ENCODE measurements at places on chromosomes 1 and 21. TPM values are rescaled to one million over a fixed set of nuclear protein-coding genes. Genes with fewer than 3 reads are reported as not detected.

NCF2 gene
- 4.3 TPM for total RNA-seq

NEK7 gene
- total RNA-seq = 125 TPM

SLC6A9 gene
- total RNA-seq = 45.2 TPM

CLCNKB gene
- total RNA-seq = 0.36 TPM

PAQR7 gene
- 15.1 TPM for total RNA-seq

WNT3A gene
- not detected for total RNA-seq

PDPN gene
- 39.7 TPM for total RNA-seq

INSRR gene
- total RNA-seq = not detected

BMP8B gene
- not detected for total RNA-seq

TNFRSF4 gene
- total RNA-seq = 0.41 TPM

RIPPLY3 gene
- not detected for total RNA-seq

MTARC1 gene
- total RNA-seq = 4.5 TPM

FMO2 gene
- not detected for total RNA-seq

C1orf56 gene
- total RNA-seq = 1.3 TPM

TRIM63 gene
- total RNA-seq = not detected

CHI3L2 gene
- 0.65 TPM for total RNA-seq

- peak; percentile 6 for DNase-seq
These were observed 34.2 kb downstream of the EFCAB7 start for GRCh38 chr1:63557365-63557987.

GRCh38 chr1:24796524-24796923, 51.3 kb downstream of the CLIC4 start:
- DNase-seq = no peak

- DNase-seq = no peak
These were observed 107.9 kb upstream of the ZP4 start for GRCh38 chr1:237998581-237998980.

DNA sequence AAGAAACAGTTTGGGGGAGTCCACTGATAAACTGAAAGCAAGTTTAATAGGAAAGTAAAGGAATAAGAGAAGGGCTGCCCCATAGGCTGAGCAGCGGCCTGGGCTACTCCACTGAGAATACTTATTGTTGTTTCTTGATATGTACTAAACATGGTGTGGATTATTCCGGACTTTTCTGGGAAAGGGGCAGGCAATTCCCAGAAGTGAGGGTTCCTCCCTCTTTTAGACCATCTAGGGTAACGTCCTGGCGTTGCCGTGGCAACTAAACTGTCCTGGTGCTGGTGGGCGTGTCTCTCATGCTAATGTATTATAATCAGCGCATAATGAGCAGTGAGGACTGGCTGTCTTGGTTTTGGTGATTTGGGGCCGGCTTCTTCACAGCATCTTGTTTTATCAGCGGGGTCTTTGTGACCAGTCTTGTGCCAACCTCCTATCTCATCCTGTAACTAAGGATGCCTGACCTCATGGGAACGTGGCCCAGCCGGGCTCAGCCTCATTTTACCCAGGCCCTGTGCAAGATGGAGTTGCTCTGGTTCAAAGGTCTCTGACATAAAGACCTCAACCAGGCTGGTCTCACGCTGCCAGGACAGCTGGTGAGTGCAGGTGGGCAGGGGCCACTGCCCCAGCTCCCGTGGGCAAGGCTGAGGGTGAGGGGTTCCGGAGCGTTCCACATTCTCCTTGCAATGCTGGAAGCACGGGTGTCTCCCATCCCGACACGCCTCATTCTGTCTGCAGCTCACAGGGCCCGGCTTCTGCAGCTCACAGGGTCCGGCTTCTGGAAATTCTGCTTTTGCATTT, 19.6 kb upstream of the C1orf159 start:
- DNase-seq = no peak

DNA sequence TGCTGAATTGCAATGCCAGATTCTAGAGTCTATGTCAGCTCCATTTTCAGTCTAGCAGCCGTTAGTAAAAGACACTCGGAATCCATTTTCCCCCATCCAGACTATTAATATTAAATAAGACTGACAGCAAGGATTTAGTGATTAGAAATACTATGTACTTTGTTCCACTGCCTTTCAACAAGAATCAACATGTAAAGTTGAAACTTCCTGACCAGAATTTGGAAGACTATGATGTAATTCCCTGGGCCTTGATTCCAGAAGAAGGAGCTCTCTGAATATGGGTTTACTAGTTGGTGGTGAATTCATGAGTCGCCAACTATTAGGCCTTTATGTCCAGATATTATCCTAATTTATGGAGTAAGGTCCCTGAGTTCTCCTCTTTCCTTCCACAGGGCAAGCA, 24.8 kb downstream of the KDM1A start:
- no peak for DNase-seq

- DNase-seq = peak; percentile 51
These were observed 51.9 kb upstream of the SYNC start for GRCh38 chr1:32754317-32755097.

DNA sequence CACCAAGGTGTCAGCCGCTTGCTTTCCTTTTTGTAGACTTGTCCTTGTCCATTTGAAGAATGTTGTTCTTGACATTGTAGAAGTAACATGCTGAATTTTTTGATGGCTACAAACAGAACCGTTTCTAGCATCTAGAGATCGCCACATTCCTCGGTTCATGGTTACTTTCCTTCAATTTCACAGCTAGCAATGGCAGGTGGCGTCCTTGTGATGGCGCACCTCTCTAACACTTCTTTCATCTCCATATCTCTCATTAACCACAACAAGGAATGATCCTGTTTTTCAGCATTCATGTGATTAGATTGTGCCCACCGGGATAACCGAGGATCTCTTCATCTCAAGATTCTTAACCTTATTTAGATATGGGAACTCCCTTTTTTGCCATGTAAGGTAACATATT, 2129.8 kb downstream of the NCAM2 start:
- no peak for DNase-seq

- no peak for DNase-seq
These were observed 2.2 kb downstream of the LRRC52 start for GRCh38 chr1:165545974-165546373.

GRCh38 chr1:161298116-161298515, 11.7 kb downstream of the MPZ start:
- no peak for DNase-seq

- DNase-seq = no peak
These were observed 127.0 kb downstream of the MAGI3 start for GRCh38 chr1:113517346-113517745.

DNA sequence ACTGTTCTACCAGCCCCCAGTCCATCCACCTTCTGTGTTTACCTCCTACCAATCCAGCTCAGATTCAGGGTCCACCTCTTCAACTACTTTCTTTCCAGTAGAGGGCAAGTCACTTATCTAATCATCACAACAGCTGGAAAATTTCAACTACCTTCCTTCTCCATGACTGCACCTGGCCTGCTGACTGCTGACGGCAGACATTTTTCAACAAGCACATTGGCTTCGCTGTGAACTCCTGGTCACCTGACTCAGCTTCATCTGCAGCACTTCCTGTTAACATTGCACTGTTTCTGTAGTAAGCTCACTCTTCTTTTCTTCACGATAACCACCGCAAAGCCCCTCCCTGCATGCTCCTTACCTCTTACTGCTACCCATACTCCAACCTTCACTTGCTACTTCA, 405.7 kb downstream of the NTNG1 start:
- no peak for DNase-seq

GRCh38 chr21:41597811-41598231, 89.9 kb upstream of the TMPRSS2 start:
- DNase-seq = no peak

DNA sequence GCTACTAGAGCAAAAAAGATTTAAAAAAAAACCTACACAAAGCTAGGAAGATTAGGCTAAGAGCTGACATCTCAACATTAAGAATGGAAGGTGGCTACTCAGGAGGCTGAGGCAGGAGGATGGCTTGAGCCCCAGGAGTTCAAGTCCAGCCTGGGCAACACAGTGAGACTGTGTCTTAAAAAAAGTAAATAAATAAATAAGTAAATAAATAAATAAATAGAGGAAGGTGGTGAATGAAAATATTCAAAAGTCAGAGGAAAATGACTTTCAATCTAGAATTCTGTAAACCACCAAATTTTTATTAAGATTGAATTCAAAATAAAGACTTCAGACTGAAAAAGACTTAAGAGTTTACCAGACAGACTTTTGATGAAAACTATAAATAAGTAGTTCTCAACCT, 50.9 kb upstream of the TMPRSS2 start:
- DNase-seq = no peak

DNA sequence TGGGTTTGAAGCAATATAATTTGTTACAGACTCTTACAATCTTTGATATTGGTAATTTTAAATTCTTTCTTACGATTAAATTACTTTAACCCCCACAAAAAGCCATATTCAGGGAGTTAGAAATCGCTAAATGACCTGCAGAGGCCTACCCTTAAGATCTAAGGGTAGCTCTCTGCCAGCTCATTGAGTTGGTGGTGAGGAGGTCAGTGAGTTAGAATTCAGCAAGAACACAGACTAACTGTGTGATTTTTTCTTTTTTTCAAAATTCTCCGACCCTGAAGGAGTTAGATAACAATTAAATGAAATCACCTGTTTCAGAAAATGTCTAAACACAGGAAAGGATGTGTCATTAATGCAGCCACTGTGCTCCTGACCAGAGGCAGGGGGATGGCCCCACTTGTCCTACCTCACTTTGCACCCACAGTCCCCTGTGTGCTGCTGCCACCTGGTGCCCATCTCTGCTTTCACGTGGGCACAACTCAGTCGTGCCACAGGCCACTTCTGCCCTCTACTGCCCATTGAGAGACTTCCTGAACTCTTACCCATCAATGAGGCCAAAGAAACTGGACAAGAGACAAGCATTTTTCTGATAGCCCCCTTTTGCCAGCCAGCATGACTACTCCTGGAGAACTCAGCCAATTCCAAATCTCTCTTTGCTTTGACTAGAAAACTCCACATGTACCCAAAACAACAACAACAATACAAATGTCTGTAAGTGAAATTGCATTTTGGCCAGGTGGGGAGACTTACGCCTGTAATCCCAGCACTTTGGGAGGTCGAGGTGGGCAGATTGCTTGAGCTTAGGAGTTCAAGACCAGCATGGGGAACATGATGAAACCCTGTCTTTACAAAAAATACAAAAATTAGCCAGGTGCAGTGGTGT, 8.4 kb downstream of the CFAP45 start:
- peak; percentile 77 for DNase-seq

GRCh38 chr1:181089676-181090544, 1.4 kb downstream of the IER5 start:
- peak; percentile 50 for DNase-seq

- no peak for DNase-seq
These were observed 25.9 kb upstream of the GNPAT start for GRCh38 chr1:231214918-231215680.

- no peak for DNase-seq
These were observed 27.5 kb upstream of the ZFP69B start for GRCh38 chr1:40422630-40423263.

DNA sequence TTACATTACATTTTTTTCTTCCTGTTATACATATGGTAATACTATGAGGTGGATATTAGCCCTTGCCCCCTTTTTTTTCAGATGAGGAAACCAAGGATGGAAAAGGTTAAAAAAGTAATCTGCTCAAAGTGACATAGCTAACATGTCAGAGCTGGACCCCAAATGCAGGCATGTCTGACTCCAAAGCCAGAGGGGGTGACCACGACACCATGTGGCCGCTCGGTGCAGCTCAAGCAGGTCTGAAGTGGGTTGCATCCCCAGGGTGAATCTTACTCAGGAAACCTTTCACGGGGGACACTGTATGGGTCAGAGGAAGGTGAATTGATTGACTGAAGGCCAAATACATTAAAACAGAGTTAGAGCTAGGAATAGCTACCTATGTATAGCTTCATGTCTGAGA, 34.8 kb downstream of the CD34 start:
- no peak for DNase-seq

DNA sequence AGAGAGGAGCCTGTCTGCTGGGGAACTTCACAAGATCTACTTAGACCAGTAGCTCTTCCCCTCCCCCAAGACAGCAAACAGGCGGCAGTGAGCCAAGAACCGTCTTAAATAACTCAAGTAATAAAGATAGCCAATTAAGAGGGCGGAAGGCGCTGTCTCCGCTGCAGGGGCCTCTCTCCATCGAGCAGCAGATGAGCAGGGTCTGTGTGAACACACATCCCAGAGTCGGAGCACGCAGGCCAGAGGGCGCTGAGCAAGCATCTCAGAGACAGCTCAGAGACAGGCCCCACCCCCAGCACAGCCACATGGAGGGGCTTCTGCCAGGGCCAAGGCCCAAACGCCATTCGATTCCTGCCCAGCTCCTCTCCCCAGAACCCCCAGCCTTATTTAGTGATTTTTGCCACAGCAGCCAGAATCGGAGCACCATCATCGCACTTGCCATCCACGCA, 11.1 kb downstream of the IFFO2 start:
- DNase-seq = peak; percentile 54

- DNase-seq = no peak
These were observed 58.9 kb downstream of the DDAH1 start for GRCh38 chr1:85406081-85406480.

- DNase-seq = no peak
These were observed 23.5 kb downstream of the LRIG2 start for GRCh38 chr1:113096493-113096892.

GRCh38 chr1:165055581-165055980, 300.9 kb downstream of the LMX1A start:
- DNase-seq = no peak

DNA sequence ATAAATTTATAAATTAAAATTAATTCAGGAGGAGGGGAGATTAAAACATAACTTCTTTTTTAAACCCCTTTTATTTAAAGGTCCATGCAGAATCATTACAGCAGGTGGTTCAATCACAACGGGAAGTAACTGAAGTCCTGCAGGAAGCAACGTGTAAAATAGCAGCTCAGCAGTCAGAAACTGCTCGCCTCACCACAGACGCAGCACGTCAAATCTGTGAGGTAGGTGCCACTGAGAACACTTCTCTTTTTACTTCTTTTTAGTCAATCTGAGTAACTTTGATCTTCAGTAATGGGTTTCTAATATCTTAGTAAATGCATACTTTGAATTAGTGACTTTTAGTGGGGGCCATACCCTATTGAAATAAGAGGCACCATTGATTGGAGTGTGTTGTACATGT, 87.0 kb downstream of the CEP350 start:
- no peak for DNase-seq

GRCh38 chr1:55519937-55520683, 304.9 kb upstream of the USP24 start:
- DNase-seq = no peak

GRCh38 chr21:27519361-27519760, 552.5 kb upstream of the ADAMTS5 start:
- peak; percentile 78 for DNase-seq

DNA sequence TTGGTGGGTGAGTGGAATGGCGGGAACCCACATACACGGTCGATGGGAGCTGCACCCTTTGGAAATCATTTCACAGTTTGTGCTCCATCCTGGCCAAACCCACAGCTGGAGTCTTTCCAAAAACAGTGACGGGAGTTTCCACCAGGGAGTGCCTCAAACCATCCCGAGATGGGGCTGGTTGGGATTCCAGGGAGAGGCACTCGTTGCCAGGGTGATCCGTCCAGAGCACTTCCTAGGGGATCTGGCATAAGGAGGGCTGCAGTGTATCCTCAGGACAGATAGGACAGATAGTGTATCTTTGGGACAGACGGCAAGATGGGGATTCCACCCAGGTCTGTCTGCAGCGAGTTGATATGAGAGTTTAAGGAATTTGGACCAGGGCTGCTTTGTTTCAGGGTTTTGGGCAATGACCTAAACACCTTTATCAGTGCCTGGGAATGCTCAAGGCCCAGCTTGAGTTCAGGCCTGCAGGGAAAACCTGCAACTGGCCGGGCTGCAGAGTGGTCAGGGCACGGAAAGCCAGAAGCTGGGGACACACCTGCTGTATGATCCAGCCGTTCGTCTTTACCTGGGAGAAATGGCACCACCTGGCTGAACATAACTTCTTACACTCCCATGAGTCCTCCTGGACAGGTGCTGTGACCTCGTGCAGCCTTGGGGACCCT, 3.4 kb upstream of the POFUT2 start:
- DNase-seq = peak; percentile 71

- no peak for DNase-seq
These were observed 319.2 kb upstream of the RUNX1 start for GRCh38 chr21:35368326-35368725.

All from astrocyte (in vitro differentiated cells and primary cell).